ENCODE measurements at places on chromosomes 1 and 21.
A peak's percentile ranks its signal among the peaks of the same experiment; 100 is the strongest.

DNA sequence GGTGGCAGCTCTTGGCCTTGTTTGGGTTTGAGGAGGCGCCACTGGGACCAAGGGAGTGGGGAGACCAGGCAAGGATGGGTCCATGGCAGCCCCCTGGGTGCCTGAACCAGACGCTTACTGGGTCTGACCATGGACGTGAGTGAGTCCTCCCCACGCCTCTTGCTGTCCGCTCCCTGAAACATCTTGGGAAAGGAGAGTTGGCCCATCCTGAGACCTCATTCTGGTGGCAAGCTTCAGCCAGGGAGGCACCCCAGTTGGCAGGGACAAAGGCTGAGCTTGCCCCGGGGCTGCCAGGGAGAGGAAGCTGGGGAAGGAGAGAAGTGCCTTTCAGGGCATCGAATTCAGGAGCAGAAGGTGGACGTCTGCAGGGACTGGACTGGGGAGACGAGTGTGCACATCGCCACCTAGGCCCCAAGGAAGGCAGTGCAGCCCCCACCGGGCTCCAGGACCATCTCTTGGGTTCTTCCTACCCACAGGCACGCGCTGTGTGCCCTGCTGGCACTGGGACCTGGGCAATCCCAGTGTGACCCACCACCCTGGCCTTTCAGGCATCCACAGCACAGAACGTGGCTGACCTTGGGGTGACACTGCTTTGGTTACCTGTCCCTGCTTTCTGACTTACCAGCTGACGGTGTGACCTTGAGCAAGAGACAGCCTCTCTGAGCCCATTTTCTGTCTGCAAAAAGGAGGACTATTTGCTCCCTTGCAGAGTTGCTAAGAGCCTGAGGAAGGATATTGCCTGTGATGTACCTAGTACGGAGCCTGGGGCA, 132.9 kb upstream of the WNT4 start:
- peak; percentile 26 for DNase-seq

DNA sequence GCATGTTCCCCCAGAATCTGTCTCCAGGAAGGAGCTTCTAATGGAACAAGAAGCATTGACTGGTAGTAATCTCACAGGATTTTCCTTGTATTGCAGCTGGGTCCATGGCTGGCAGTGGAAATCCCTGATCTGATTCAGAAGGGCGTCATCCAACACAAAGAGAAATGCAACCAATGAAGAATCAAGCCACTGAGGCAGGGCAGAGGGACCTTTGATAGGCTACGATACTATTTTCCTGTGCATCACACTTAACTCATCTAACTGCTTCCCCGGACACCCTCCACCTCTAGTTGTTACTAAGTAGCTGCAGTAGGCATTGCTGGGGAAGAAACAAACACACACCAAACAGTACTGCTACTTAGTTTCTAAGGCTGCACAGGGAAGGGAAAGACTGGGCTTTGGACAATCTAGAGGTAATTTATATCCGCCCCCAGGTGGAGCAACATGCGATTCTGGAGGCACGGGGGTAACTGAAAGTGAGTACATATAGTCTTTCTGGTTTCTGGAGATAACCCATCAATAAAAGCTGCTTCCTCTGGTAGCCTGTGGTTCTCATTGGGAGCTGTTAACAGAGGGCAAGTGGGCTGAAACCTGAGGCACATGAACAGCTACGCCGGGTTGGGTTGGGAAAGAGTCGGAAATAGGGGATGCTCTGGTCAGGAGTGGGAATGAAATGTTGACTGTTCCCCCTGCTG, 837 bp upstream of the USP21 start:
- no peak for DNase-seq

GRCh38 chr1:67627906-67628305, 57.1 kb upstream of the GADD45A start:
- DNase-seq: no peak

GRCh38 chr21:36511484-36512220, 31.7 kb upstream of the CLDN14 start:
- no peak for DNase-seq

DNA sequence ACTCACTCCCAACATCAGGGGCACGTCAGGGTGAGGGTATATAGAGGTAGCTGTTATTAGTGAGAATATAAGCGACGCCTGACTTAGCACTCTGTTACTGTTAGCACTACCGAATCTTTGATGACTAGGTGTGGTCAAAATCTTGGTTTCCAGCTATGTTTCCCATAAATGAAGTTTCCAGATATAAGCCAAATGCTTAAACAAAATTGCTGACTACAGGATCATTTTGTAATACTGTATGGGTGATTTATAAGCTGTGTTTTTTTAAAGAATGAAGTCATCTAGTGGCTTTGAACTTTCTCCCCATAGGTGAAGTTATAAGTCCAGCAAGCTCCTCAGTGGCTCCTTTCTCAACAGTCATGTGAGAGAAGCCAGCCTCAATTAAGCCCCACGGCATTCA, 23.7 kb downstream of the KCNJ15 start:
- DNase-seq: no peak

- no peak for DNase-seq
These were observed 183.6 kb upstream of the KIAA0040 start for GRCh38 chr1:175376194-175376593.

GRCh38 chr21:35348686-35349085, 299.6 kb upstream of the RUNX1 start:
- no peak for DNase-seq

GRCh38 chr1:100034470-100034869, 64.7 kb downstream of the SLC35A3 start:
- DNase-seq: peak; percentile 4

Measured in SHP77 treated with DMSO at 0.1 percent for 48 hours (cell line).